ENCODE measurements at places on chromosomes 5 and 9.

- no peak for DNase-seq
Measured at GRCh38 chr5:36938129-36938528, 61.6 kb downstream of the NIPBL start.

DNA sequence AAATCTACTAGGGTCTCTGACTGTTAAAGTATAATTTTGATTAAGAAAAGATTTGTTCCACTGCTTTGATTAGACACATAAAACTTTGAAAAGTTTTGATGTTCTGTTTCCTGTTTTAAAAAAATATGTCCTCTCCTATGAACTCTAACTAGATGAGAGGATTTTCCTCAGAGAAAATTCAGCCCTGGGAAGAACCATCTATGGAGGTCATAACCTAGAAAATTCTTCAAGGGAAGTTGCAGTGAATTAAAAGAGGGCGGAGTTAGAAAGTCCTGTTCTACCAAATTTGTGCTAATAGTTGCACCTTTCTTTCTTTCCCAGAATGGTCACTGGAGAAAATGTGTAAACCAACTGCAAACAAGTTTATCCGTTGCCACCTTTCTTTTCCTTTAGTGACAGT is 27.7 kb downstream of the PIK3R1 start:
- no peak for DNase-seq

DNA sequence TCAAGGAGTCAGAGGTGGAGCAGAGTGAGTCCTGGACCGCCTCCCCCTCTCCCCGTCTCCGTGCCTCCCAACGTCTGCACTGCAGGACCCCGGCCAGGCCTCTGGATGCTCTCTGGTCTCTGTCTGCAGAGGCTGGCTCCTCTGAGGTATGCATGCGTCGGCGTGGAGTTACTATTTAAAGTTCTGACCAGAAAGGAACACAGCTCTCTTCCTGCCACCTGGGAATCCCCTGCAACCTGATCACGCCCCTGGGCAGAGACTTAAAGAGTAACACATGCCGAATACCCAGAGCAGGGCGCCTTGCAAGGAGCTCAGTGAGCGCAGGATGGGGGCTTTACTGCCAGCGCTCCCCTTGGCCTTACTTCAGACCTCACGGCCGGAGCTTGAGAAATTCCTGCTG is 16.0 kb downstream of the ANXA6 start:
- no peak for DNase-seq

DNA sequence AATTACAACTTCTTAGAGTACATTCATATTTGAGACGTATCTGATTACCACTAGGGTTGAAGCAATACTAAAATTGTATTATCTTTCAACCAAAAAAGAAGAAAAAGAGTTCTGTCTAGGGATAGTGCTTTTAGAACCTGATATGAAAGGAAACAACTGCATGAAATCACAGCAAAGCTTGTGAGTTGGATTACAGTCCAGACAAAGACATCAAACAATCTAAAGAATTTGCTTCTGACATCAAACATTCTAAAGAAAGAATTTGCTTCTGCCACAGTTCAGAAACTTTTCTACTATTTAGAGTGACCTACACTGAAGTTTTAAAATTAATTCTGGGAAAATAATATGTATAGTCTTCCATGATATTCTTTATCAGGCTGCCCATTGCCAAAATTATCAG is 1141.1 kb upstream of the ACO1 start:
- DNase-seq: no peak

GRCh38 chr5:151125421-151125820 is 32.2 kb downstream of the ANXA6 start:
- no peak for DNase-seq

- no peak for DNase-seq
Measured at GRCh38 chr9:127723444-127723843, 7.6 kb downstream of the TTC16 start.

- no peak for DNase-seq
Measured at GRCh38 chr5:106962464-106963230, 708.1 kb downstream of the EFNA5 start.

DNA sequence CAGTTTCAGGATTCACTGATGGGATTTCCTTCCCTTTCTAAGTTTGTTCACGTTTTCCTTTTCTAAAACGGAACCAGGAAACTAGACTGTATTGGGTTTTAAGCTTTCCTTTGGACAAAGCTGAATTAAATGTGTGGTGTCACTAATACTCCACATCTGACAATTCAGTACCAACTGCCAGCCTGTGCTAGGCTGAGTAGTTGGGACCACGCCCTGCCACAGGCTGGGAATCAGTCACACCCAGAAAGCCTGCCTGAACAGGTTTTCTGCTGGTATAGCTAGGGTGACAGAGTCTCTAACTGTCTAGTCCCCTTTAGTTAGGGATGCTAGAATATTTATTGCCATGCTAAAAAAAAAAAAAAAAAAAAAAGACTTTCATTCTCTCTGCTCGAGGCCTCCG is 15.6 kb downstream of the SPACA9 start:
- DNase-seq: no peak

- no peak for DNase-seq
Measured at GRCh38 chr9:129394886-129395279, 216.8 kb upstream of the IER5L start.

GRCh38 chr5:163439092-163439425 is 1.7 kb downstream of the CCNG1 start:
- DNase-seq: no peak

- DNase-seq: peak; percentile 56
Measured at GRCh38 chr5:138177941-138178515, 402 bp downstream of the BRD8 start.

DNA sequence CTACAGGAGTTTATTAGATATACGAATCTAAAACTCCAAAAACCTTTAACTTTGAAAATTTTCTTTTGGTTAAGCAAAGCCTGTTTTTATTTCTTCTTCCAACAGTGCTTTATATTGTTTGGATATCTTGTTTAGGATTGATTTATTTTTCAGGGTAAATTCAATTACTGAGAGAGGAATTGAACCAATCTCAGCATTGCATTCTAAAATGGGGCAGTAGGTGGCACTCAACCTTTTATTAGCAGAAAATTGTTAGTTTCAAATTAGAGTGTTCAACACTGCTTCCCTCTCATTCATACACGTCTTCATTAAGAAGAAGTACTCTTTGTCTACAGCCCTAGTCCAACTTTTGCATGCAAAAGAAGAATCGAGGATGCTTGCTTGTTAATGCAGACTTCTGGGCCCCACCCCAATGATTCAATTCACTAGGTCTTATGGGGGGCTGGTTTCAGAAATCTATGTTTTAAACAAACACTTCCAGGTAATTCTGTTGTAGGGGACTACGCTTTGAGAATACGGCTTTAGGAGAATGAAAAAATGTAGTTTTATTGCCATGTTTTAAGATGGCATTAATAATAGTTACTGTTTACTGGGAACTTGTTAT is 26.6 kb downstream of the MRPL22 start:
- DNase-seq: peak; percentile 28

DNA sequence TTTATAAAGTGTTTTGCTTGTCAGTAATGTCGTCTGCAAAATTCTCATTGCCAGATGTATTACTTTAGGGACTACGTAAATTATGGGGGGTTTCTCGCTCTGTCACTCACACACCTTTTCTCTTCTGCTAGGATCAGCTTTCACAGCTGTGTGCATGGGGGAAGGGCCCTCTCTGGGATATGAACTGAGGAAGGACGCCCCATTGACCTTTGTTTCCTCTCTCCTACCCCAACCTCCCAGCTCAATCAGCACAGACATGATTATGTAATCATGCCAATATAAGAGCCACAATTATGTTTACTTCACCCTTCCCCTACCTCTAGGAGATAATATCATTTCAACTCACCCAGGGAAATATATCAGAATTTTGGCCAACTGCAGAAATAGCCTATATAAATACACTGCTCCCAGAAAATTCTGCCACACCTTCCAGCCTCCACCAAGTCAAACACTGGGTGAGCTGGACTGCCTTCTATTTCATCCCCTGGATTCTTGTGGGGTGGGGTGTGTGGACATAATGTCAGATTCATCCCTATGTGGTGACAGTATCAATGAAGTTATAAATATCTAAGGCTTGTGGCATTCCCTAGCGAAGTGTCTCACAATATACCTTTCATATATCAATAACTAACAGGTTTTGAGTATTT is 12.6 kb upstream of the SEMA5A start:
- no peak for DNase-seq

GRCh38 chr5:35483191-35483590 is 134.5 kb upstream of the SPEF2 start:
- DNase-seq: no peak

GRCh38 chr9:71791875-71792274 is 23.6 kb upstream of the CEMIP2 start:
- no peak for DNase-seq

GRCh38 chr5:8114597-8115266 is 245.8 kb downstream of the MTRR start:
- DNase-seq: no peak

DNA sequence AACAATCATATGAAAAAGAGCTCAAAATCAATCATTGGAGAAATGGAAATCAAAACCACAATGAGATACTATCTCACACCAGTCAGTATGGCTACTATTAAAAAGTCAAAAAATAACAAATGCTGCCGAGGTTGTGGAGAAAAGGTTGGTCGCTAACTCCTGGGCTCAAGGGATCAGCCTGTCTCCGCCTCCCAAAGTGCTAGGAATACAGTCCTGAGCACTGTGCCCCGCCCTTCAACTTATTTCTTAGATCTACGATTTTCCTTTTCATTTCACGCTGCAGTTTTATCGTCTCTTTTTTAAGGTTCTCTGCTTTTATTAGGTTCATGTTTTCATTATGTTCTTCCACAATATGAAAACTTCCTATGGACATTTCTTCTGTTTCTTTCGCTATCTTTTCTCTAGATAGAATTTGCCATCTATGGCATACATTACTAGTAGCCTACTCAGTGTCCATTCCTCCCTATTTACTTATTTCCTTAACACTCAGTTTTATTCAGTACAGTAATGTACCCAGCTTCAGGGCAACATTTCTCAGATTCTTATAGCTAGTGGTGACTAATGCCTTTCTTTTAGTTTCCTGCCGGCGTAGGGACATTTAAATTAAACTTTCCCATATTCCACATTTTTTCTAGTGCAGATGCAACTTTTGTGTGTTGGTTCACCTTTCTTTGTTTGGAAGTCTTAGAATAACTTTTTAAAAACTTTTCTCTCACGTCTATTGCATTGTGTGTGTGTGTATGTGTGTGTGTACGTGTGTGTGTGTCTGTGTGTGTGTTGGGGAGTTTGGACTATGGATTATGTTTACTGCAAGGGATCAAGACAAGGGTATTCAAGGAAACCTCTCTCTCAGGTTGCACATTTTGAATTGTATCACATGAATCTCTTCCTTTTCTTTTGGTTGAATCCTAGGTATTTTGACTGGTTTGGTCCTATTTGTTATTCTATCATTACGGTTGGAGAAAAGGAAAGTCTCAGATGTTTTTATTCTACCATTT is 21.6 kb upstream of the FBN2 start:
- no peak for DNase-seq

DNA sequence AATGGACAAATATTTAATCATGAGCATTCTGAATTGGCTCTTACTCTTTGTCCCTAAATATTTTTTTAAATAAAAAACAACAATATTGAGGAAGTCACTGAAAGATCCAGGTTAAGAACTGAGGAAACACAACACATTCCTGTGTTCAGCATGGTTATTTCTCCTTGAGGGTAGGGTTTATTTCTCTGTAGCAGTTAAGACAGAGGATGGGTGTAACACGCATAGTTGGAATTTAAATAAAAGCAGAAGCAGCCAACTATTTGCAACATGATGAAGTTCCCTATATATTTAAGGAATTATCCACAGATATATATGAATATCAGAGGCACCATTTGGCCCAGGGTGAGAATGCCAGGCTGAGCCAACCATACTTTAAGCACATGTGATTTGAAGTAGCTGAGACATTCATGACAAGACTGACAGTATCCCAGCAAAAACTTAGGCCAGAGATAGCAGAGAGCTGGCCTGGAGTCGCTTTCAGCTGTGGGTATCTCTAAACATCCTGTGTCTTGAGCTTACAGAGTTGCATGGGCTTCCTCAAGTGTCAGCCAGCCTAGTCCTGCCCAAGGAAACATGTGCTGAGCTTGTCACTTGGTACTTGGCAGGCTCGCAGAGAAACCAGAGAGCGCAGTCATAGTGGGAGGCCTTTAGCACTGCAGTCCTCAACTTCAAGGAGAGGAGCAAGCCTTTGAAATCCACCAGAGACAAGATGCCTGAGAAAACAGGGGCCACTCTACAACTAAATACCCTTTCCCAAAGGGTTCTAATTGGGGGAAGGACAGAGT is 43.6 kb downstream of the SEMA5A start:
- DNase-seq: no peak

- DNase-seq: no peak
Measured at GRCh38 chr9:83520292-83520691, 17.9 kb downstream of the FRMD3 start.

- peak; percentile 42 for DNase-seq
Measured at GRCh38 chr5:10133830-10134229, 115.9 kb downstream of the ATPSCKMT start.

- DNase-seq: no peak
Measured at GRCh38 chr5:9927521-9927997, 297.4 kb upstream of the TAS2R1 start.

DNA sequence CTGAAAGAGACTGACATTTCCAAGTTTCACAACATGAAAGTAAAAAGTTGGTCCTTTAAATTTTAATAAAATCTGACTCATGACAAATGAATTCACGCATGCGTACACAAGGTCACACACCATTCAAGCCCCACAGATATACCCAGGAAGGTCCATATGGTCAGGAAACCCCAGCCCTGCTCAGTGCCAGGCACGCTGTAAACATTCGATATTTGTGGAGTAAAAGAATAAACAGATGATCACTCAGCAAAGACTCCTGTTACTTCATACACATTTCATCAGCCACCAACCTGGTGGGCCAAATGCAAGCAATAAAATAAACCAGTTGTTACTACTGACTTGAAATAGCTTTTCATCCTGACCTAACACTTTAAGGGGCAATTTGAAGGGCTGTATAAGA is 158.0 kb upstream of the RETREG1 start:
- DNase-seq: no peak

DNA sequence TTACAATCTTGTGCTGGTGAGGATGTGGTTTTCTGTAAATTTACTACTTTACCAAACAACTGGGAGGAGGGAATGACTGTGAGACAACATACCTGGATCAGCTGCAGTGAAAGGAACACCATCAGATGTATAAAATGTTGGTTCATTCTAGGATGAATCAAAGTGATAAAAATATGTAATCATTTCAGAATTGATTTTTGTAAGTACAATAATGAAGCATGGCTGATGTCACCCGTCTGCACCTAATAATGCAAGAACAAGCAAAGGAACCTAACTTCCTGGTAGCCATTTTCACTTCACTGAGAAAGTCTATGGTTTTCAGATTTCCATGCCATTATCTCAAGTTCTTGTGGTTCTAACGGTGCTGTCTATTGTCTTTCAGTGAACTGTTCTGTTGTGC is 18.7 kb upstream of the C5orf34 start:
- DNase-seq: no peak

GRCh38 chr5:166509085-166509484 is 1782.4 kb upstream of the WWC1 start:
- DNase-seq: no peak

Data from Ammon's horn (tissue), 1 donor.